Nucleus accumbens (tissue), 56 donors: ENCODE measurements at places on chromosomes 5 and 9.

- DNase-seq = no peak
Observed at GRCh38 chr5:171264843-171265242, 44.2 kb upstream of the TLX3 start.

DNA sequence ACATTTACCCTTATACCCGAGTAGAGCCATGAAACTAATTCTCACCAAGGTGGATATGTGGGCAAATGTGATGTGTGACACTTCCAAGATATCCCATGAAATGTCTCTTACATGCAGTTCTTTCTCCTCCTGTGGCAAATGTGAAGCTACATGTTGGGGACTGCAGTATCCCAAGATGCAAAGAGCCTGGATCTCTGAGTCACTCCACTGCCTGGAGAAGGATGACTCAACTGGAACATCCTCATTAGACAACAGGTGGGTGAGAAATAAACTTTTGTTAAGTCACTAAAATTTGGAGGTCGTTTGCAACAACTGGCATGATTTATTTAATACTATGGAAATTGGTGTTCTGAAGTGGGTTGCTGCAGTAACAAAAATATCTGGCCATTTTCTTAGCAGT is 36.5 kb upstream of the TENT4A start:
- DNase-seq = no peak

DNA sequence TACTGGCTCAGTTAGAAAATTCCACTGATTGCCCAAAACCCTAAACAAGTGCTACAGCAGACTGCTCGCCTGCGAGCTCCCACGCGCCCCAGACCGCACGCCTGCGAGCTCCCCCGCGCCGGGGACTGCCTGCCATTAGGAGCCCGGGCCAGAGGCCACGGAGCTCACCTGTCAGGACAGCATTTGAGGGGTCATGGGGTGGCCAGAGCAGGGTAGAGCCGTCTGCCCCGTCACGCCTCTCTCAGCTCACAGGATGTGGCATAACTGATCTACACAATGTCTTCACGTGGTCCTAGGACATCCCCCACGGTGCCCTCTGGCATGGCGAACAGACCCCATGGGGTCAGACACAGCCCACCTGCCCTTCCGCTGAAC is 29.1 kb upstream of the LRRC14B start:
- no peak for DNase-seq

DNA sequence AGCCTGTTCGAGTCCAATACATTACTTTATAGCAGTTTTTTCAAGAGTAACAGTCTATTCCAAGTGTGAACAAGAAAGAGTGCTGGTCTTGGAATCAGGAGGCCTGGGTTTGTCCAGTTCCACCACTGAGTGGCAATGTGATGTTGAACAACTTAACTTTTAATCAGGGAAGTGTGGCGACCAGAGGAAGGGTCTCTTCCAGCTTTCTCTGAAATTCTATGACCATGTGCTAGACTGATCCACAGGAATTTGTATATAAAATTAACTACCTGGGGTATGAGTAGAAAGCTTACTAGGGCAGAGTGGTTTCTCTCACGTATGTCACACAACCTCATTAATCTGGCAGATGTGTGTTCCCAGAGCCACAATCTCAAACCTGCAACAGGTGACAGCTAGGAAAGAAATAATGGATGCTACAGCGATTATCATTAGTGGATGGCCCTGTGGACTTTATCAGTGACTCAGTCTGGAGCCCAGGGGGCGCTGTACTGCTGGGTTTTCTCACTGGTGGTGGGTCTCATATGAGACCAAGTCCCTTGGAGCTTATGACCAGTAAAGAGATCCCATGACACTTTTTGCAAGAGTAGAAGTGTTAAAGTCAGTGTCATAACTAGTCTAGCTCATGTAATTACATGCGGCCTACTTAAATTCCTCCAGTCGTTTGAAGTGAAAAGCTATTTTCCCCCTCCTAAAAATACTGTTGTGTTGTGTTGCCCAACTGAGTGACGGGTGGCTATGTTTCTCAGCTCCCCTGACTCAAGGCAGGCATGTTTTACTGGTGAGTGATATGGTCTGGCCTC is 116.5 kb downstream of the GDNF start:
- DNase-seq = no peak

GRCh38 chr5:74035521-74035937 is 409.5 kb downstream of the ARHGEF28 start:
- no peak for DNase-seq

DNA sequence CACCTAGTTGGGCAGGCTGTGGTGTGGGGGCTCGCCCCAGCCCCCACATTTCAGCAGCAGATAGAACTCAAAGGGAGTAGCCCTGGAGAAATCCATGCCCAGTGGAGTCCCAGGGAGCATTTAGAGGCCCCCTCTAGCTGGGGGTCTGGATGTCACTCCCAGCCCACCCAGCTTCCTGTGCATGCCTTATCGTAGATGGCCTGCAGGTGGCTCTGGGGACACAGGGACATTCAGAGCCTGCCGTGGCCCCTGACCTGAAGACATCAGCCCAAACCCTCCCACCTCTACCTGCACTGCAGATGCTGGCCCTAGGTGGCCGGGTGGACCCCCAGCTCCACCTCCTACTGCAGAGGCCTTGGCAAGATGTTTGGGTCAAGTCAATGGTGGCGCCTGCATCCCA is 49.0 kb upstream of the LMX1B start:
- DNase-seq = no peak

DNA sequence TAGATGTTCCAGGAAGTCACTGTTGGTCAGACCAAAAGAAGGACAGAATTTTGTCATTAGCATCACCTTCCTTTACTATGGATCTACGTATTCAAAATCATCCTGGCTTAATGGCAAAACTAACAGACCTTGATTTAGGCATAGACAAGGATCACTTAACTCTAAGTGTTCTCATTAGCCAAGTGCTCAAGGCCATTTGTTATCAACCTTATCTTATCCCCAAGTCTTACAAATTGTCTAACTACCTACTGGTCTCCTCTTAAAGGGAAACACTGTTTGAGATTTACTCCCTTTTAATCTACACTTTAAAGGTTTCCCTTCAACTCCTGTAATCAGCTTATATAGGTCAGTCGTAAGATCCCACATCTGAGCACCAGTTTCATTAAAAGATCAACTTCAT is 1197.5 kb upstream of the C9orf72 start:
- no peak for DNase-seq

DNA sequence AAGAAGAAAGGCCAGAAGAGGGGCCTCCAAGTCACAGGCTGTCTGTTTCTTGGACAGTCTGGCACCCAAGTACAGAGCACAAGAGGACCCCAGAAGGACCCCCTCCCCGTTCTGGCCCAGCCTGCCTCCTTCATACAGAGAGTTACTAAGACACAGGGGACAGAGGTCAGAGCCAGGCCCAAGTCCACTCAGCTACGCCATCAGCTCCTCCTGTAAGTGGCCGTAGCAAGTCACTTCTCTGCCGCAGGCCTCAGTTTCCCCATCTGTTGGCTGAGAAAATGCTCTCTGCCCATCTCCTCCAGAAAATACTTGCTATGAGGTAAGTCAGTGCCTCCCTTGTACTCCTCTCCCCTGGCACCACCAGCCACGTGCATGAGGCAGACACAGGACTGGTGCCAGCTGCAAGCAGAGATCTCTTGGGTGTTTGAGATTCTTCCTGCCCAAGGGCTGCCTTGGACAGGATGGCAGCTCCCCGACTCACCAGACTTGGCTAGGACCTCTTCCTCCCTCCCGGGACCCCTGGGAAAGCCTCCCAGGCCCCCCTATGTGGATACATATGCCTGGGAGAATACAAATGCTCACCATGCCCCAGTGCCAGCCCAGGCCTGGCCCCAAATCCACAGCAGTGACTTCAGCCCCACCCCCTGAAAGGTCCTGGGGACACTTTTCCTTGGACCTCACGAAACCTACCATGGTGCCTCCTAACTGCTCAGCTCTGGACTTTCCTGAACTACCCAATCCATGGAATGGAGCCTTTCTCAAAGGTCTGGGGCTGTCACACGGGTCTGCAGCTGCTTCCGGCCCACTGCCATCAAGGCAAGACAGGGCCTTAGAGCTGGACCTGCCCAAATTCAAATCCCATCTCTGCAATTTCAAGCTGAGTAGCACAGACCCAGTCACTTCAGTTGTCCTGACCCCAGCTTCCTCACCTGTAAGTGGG is 5.1 kb downstream of the EEIG1 start:
- no peak for DNase-seq

GRCh38 chr9:112752334-112753125 is 2.0 kb downstream of the SNX30 start:
- DNase-seq = no peak

DNA sequence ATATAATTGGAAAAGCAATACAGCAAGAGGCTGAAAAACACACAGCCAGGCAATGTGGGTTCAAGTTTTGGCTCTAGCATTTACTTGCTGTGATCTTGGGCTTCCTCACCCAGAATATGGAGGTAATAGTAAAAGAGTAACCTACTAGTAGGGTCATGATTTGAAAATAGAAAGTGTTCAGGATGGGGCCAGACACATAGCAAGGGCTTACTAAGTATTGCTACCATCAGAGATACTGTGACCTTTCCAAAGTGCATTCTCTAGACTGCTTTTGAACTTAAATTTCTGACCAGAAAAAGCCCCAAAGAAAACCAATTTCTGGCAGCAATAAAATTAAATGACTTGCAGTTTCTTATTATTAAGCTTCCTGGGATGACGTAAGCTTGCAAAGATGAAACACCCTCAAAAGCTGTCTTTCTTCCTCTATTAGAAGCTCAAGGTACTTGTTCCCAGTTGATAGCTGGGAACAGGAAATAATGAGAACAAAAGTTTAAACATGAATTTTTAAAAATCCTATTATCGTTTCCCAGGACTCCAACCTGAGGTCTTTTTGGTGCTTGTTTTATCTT is 20.3 kb downstream of the SLC45A2 start:
- DNase-seq = no peak

DNA sequence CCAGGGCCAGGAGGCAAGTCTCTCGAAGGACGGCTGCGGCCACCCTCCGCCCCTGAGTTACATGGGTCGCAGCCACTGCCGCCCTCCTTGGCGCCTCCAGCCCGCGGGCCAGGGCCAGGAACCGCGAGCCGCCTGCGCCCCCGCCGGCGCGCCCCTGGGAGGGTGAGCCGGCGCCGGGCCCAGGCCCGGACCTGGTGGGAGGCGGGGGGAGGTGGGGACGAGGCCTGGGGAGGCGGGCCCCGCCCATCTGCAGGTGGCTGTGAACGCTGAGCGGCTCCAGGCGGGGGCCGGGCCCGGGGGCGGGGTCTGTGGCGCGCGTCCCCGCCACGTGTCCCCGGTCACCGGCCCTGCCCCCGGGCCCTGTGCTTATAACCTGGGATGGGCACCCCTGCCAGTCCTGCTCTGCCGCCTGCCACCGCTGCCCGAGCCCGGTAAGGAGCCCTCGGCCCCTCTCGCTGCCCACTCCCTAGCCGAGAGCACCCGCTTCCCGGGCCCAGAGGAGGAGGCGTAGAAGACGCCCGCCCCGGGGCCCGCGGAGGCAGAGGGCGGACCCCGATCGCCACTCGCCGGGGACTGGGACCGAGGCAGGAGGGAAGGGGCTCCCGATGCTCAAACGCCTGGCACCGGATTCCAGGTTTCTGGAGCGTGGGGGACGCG is at the start of gene ASS1:
Gene ASS1 (plus strand): TSS at position 397 of the 657 bp plus-strand sequence. CDS start 7,268 bp downstream, outside the sequence.
- DNase-seq = no peak

DNA sequence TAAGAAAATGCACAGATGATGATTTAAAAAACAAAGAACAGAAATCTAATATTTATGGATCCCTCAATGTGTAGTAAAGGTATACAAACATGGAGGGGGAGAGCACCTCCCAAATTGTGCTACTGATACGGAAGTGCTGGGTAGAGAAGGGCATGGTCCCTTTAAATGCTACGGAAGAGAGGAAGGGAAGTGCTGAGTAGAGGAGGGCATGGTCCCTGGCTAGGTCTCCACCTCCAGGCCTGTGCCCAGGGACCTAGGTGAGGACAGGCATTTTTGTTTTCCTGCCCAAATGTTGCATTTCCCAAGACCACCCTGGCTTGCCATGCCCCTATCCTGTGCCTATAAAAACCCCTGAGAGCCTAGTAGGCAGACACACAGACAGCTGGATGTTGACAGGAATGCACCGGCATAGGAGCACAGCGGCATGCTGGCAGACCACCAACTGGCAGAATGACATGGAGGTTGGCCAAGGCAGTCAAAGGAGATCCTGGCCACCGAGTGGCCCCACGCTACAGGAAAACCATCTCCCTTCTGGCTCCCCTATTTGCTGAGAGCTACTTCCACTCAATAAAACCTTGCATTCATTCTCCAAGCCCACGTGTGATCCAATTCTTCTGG is 62.1 kb upstream of the SPDL1 start:
- DNase-seq = no peak

DNA sequence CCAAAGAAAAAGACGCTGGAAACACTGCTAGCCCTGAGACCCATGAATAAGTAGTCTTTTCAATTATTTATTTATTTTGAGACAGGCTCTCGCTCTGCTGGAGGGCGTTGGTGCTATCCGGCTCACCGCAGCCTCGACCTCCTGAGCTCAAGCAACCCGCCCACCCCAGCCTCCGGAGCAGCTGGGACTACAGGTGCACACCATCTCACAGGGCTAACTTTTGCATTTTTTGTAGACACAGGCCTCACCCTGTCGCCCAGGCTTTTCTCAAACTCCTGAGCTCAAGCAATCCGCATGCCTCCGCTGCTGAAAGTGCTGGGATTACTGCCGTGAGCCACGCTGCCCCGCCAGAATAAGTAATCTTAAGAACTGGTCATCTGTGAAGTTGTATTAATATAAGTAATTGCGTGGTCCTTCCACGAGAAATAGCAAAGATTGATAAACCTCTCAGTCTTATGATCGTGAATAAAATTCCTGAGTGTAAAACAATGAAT is 1.6 kb downstream of the ANXA2R start:
- no peak for DNase-seq

DNA sequence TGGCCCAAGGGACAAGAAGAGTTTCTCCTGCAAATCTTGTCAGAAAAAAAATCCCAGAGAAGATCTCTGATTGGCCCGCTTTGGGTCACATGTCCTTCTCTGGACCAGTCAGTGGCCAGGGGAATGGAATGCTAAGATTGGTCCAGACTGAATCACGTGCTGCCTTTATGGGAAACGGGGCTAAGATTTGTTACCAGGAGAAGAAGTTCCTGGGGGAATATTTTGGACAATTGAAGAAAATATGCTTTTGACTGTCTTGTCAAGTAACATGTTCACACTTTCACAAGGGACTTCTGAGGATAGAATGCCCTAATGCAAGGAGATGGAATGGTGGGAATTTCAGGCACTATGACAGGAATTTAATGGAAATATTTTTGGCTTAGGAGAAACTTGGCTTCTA is 74.1 kb upstream of the SH3PXD2B start:
- DNase-seq = no peak

DNA sequence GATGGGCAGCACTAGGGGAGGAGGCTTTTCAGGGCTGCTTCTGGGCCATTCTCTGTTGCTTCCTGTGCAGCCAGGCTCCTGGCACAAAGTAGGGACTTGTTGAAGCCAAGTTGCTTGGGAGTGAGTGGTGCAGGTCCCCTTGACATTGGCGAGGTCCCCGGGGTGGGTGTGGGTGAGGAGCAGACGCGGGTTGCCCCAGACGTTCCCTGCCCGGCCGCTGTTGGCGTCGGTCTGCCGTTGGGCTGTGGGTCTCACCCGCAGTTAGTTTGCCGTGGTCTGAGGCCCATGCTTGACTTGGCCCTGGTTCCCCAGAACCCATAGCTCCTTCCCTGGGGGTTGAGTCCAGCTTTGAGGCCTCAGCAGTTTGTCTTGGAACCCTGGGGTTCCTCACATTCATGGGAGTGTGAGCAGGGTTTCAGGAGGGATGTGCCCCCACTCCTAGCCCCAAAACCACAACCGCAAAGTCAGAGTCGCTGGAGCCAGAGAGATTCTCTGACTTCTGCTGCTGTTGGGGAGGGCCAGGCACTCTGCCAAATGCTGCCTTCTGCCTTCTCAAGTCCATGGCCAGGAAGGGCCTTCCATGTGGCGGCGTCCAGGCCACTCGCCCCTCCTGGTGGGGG is 77.5 kb downstream of the RXRA start:
- DNase-seq = peak; percentile 41
